ENCODE measurements at places on chromosomes 13 and 19.

GRCh38 chr13:28297341-28297740 lies 159.0 kb downstream of the PAN3 start:
- no peak for DNase-seq

DNA sequence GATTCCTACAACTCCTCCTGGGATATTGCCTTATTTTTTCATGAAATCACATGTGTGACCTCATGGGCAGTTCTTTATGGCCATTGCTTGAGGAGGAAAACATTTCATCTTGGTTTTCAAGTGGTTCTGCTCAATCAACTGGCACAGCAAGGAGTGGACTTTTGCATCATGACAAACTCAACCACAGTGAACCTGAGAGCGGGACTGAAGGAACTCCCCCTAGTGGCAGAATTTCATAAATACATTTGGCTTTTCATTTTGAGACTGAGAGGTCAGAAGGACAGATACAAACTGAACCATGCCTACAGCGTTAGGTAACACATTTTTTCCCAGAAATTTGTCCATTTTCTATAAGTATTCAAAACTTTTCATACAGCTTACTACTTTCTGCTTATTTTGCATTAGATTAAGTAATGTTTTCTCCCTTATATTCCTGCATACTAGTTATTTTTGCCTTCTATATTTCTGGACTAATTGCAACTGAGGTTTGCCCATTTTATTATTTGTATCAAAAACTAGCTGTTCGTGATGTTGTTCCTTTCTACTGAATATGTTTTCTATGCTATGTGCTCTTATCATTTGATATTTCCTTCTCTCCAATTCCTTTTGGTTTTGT lies 13.4 kb upstream of the SIGLEC12 start:
- DNase-seq = peak; percentile 51

DNA sequence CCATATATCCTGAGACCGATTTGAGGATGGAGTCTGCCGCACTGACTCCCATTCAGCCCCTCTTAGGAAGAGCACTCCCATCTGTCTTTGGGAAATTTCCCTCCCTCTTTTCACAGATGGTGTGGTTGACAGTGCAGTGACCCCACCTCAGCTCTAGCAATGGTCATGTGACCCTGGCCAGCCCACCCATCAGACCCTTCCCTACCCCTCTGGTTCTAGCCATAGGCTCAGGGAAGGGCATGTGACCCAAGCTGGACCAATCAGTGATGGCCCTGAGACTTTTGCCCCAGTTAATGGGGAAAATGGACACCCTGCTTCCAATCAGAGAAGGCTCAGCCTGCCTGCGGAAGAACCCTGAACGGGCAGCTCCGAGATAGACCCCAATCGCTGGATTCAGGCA lies 26.3 kb downstream of the IL12RB1 start:
- DNase-seq = no peak

- DNase-seq = peak; percentile 69
Measured at GRCh38 chr19:1651568-1652291, 685 bp downstream of the TCF3 start.

DNA sequence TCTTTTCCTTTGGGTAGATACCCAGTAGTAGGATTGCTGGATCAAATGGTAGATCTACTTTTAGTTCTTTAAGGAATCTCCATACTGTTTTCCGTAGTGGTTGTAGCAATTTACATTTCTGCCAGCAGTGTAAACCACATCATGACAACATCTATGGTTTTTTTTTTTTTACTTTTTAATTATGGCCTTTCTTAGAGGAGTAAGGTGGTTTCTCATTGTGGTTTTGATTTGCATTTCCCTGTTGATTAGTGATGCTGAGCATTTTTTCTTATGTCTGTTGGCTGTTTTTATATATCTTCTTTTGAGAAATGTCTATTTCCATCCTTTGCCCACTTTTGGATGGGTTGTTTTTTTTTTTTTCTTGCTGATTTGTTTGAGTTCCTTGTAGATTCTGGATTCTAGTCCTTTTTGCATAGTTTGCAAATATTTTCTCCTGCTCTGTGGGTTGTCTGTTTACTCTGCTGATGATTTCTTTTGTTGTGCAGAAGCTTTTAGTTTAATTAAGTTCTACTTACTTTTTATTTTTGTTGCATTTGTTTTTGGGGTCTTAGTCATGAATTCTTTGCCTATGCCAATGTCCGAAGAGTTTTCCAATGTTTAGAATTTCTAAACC lies 38.8 kb downstream of the TDRD3 start:
- DNase-seq = no peak

DNA sequence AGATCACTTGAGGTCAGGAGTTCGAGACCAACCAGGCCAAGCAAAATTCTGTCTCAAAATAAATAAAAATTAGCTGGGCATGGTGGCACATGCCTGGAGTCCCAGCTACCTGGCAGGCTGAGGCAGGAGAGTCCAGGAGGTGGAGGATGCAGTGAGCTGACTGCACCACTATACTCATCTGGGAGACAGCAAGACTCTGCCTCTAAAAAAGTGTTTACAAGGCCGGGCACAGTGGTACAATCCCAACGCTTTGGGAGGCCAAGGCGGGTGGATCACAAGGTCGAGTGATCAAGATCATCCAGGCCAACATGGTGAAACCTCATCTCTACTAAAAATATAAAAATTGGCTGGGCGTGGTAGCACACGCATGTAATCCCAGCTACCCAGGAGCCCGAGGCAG lies 4.2 kb upstream of the DAPK3 start:
- no peak for DNase-seq

- no peak for DNase-seq
Measured at GRCh38 chr19:989381-990081, 5.4 kb downstream of the WDR18 start.

GRCh38 chr13:31860002-31860401 lies 120.7 kb downstream of the RXFP2 start:
- no peak for DNase-seq

DNA sequence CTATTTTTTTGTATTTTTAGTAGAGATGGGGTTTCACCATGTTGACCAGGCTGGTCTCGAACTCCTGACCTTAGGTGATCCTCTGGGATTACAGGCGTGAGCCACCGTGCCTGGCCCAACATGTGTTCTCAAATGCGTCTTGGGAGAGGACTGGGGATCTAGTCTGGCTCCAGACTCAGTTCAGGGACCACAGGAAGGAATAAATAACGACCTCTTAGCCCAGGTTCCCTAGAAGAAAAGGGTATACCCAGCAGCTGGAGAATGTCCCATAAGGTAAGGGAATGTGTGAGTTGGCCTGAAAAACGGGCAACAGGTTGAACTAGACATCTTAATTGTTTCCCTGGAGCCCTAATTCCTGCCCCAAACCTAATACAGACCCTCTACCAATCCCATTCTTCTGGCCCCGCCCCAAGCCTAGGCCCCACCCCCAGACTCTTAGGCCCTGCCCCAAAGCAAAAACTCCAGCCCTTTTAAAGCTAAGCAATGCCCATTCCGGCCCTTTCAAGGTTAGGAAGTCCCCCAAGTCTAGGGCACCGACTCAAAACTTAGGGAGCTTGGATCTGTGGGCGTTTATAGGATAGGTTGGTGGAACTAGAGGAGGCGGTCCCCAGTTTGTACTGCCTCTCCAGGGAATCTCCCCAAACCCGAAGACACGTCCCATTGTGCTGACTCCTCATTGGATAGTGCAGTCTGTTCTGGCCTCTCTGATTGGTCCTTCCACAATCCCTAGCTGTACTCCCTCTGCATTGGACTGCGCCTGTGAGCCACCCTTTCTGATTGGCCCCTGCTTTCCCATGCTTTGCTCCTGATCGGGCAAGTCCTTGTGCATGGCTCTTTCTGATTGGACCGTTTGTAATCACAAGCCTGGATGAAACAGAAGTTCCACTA lies 5.4 kb upstream of the LRFN1 start:
- DNase-seq = no peak

GRCh38 chr13:106570299-106570852 lies 2.4 kb upstream of the ARGLU1 start:
- no peak for DNase-seq

- DNase-seq = no peak
Measured at GRCh38 chr13:101018720-101019119, 344.1 kb upstream of the TMTC4 start.

- peak; percentile 89 for DNase-seq
Measured at GRCh38 chr19:41449079-41449864, 6.3 kb downstream of the ERICH4 start.

DNA sequence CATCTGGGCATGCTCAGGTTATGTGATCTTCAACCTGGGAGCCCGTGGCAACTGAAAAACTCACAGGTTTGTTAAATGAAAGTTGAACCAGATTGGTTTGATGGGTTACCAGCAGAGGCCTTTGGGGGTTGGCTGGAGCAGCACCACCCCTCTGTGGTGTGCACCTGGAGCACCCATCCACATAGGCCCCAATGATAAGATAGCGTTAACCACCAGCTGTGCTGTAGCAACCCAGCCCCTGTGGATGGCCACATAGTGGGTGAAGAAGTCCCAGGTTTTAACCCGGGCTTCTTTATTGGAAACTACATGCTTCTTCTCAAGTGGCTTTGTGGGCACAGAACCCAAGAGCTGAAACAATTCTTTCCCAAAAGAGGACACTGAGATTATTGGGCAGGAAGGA lies 22.6 kb upstream of the MTIF3 start:
- DNase-seq = no peak

DNA sequence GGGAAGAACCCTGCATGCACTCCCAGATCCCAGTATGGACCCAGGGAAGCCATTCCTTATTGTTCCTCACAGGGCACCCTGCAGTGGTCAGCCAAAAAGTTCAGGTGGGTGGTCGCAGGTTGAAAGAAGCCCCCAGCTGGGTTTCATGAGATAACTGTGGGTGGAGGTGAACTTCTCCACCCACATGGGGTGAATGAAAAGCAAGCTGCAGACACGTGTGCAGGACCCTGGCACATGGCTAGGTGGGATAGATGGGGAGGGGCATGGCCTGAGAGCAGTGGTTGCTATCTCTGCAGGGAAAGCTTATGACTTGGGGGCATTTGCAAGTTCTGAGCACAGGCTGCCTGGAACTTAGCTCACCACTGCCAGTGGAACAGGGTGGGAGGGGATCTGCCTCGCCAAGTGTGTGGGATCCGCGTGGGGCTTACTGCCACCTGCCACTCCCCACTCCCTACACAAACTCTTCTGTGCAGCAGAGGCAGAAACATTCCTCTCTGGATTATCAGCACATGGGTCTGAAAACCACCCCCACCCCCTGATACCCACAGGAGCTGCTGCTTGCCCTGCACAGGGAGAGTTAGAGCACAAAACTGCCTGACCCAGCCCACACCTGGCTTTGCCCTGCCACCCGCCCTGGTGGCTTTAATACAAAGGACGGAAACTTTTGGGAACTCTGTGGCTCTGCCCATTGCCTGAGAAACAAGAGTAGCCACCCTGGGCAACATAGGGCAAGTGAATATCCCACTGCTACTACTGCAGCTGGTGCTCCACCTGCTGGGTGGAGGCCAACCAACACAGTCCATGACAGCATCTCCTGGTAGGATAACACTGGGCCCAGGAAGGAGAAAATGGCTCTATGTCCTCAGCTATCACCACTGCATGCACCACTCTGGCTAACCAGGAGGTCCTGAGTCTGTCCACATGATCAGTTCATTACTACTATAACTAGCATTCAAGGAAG lies 24.4 kb downstream of the PLA2G4C start:
- DNase-seq = no peak

GRCh38 chr13:61728471-61728870 lies 312.8 kb upstream of the PCDH20 start:
- no peak for DNase-seq

GRCh38 chr13:49220036-49220855 lies at the start of gene MLNR:
TSS of gene MLNR (plus strand) at chr13:49220338. CDS start at chr13:49220338, 0 bp downstream.
- DNase-seq = peak; percentile 8

DNA sequence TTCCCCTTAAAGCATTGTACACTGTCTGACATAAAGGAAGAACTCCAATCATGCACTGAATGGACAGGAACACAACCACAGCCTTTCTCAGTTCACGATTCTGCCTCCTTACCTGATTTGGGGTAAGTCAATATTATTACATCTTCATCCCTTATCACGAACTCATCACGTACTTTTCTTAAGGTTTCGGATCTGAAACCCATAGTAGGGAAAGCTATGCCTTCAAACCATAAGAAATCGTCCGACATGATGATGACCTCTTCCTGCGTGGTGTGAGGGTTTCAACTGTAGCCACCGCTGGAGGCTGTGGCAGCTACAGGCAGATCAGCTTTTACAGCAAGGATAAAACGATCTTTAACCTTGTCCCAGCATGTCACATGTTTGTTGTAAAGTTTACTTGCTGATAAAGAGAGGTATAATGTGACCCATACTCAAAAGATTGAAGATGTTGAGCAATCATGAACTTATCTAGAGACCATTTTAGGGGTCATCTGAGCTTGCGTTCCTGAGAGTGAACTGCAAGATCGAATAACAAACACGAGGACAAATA lies at the start of gene SULT2A1:
TSS of gene SULT2A1 (minus strand) at position 306 of the 550 bp plus-strand sequence. CDS start at position 248, 58 bp downstream.
- DNase-seq = no peak

GRCh38 chr13:93549326-93550005 lies 322.9 kb downstream of the GPC6 start:
- no peak for DNase-seq

- DNase-seq = no peak
Measured at GRCh38 chr13:51045451-51045850, 65.6 kb downstream of the C13orf42 start.

DNA sequence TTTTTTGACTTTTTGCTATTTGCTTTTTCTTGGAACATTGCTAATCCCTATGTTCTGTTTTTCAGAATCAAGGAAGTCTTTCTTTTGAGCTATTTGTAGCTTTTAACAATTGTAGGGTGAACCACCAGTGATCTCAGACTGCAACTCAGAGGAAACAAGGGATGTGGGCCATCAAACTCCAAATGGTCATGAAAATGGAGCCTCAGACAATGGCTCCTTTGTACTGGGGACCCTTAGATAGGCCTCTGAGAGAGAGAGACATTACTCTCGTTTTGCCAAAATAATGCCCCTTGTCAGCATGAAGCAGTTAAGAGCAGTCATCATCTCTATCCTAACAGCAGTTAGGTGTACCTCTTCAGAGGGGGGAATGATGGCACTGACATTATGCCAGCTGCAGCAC lies 56.4 kb upstream of the GJB6 start:
- no peak for DNase-seq

DNA sequence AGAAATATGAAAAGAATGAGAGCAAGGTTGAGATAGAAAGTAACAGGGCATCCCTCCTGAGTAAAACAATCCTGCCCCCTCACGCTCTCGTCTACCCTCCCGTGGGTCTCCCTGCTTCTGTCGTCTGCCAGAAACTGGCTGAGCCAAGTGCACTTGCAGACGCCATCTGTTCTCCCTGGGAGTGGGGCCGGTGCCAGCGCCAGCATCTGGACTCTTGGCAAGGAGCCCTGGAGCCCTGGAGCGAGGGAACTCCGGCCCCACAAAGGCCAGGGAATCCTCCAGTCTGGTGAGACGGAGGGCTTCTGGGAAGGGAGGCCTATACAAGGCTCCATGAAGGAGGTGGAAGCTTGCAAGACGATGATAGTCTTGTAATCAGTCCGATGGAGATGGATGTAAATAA lies 2.3 kb upstream of the TMEM91 start:
- no peak for DNase-seq

GRCh38 chr19:48654299-48655059 lies 8.5 kb upstream of the CA11 start:
- no peak for DNase-seq

DNA sequence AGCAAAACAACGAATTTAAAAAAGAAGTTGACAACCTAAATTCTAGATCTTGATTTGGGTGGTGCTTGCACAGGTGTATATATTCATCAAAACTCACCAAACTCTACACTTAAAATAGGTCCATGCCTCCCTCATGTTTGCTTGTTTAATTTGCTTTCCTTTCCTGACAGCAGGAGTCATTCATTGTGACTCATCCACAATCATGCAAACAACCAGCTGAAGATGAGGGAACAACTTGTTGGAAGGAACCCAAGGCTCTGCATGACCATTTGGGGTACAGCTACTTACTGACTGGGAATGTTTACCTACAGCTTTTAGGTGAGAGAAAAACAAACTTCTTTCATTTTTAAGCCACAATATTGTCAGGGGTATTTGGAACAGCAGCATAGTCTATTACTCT lies 96.6 kb downstream of the RXFP2 start:
- no peak for DNase-seq

Measured in stimulated activated effector memory CD8-positive, alpha-beta T cell treated with anti-CD3 and anti-CD28 coated beads, Interleukin-12 subunit alpha, Interleukin-12 subunit beta, amount 100 ng/mL, for 72 hours (primary cell).